GM12864 (cell line): ENCODE measurements at places on chromosomes 2 and 18.

DNA sequence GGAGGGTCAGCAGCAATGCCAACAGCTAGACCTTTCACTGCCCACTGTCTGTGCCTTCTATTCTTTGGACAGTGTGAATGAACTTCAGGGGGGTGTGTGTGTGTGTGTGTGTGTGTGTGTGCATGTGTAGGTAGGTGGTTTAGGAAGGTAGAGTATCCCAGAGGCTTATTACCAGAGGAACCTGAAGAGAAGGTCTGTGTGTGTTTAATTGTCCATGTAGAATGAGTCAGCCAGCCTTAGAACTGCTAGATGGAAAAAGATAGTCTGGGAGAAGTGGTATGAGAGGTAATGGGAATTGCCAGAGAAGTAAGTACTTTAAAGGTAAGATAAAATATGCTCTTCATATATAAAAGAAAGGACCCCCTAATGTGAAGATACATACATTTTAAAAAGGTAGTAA, 522.2 kb downstream of the PIK3C3 start:
- no peak for DNase-seq

GRCh38 chr2:172970660-172971059, 105.0 kb upstream of the MAP3K20 start:
- no peak for DNase-seq

DNA sequence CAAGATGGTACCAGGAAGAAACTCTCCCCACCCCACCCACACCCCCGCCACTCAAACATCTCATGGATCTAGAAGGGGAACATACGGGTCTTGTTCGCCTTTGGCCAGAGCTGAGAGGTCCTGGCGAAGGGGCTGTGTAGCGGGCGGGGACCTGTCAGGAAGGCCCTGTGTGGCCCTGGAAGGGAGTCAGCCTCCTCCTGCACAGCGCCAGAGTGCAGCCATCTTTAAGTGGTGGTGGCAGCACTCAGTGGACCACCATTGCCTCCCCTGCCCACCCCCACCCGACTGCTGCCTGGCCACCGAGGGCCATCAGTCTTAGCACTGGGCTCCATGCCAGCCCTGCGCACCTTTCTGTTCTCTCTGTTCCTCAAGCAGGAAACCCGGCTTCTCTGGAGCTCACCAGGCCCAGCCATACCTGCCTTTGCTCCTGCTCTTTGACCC, 11.6 kb upstream of the FAHD2A start:
- no peak for DNase-seq

GRCh38 chr2:213235741-213236140, 48.5 kb upstream of the SPAG16 start:
- DNase-seq, result no peak

DNA sequence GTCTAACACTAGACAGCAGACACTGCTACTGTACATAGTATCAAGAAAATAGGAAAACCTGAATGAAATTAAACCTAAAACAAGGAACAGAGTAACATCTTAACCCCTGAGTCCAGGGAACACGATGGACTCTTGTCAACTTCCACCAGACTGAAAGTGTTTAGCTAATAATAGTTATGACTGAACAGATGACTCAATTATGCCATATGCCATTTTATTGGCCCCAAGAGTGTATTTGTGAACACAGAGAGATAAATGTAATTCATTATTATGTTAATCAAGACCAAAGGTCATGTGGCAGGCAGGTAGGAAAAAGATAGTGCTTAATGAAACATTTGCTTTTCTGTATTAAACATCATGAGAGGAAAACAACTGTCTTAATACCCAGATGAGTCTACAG, 58.0 kb downstream of the NYAP2 start:
- DNase-seq, result no peak

GRCh38 chr2:35298493-35298892, 1057.1 kb upstream of the CRIM1 start:
- no peak for DNase-seq

DNA sequence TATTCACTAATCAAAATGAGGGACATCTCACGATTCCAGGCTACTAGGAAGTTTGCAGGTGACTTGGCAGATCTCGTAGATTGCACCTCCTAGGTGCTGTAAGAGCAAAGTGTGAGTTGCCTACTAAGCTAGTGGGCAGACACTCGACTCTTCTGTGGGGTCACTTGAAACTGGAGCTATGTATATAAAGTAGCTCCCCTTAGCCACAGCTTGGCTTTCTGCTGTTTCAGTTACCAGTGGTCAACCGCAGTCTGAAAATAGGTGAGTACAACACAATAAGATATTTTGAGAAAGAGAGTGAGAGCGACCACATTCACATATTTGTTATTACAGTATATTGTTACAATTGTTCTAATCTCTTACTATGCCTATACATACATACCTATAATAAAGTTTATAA, 23.3 kb downstream of the CTAGE1 start:
- DNase-seq, result no peak

GRCh38 chr2:121469356-121469755, 61.3 kb upstream of the RNU4ATAC start:
- DNase-seq, result no peak

DNA sequence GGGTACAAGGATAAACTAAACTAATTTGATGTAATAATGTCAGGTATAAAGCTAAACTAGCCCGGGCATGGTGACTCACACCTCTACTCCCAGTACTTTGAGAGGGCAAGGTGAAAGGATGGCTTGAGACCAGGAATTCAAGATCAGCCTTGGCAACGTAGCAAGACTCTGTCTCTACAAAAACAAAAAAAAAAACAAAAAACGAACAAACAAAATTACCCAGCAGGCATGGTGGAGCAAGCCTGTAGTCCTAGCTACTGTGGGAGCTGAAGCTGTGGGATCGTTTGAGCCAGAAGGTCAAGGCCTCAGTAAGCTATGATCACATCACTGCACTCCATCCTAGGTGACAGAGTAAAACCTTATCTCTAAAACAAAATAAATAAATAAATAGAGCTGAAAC, 131.8 kb upstream of the KYNU start:
- no peak for DNase-seq
